Fibroblast of skin of scalp (primary cell): ENCODE measurements at places on chromosomes 4 and X.

GRCh38 chr4:26424838-26425237 lies 65.4 kb downstream of the CCKAR start:
- DNase-seq, result no peak

- DNase-seq, result no peak
Measured at GRCh38 chrX:119343856-119344255, 55.3 kb upstream of the SLC25A43 start.

- peak; percentile 13 for DNase-seq
Measured at GRCh38 chrX:106726485-106727437, at the start of gene RNF128. Gene RNF128, plus strand, starts transcription at chrX:106726701. Its CDS starts 213 bp downstream, at chrX:106726914.

DNA sequence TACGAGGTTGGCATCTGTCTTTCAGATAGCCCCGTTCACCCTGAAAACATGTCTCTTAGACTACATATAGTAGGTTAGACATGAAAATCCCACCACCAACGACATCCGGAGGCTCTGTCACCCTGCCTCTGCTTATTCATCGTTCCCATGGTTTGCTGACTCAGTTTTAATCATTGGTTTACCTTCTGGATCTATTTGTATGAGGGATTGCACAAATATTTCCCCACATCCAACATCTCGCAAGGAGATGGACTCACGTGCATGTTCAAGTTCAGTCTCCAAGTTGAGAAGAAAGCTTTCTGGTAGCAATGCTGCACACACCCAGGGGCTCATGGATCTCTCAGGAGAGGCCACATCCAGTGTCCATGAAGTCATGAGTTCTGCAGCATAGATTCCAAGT lies 10.8 kb downstream of the CETN2 start:
- peak; percentile 38 for DNase-seq

GRCh38 chr4:110518889-110519490 lies 43.0 kb downstream of the ENPEP start:
- DNase-seq, result peak; percentile 24

DNA sequence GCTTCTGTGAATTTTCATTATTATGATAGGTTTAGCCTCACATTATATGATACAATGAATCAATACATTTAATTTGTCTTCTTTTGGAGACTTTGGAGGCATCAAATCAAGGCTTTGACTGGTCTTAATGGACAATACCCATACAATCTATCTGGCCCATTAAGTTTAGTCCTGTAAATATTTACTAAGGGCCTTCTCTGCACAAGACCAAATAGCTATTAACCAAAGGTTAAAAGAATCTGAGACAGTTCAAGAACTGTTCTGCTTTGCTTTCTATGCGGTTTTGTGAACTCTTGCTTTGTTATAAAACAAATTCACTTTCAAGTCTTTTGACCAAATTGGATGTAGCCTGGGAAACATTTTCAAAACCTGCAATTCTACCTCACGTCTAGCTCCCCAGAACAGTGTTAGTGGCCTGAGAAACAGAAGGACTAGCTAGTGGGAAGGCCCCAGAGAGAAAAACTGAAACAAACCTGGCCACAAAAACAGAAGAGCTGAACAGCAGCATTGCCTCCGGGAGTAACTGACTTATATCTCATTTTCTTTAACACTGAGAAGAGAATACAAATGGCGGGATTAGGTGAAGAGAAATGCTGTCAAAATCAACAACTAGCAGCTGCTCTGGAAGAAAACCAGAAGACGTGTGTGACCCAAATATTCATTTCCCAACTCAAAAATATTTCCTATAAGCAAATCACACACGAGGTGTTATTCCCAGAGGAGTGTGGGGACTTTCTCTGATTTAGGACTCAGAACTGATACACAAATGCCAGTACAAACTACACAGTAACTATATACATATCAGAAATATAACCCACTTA lies 548 bp downstream of the TLR1 start:
- no peak for DNase-seq

DNA sequence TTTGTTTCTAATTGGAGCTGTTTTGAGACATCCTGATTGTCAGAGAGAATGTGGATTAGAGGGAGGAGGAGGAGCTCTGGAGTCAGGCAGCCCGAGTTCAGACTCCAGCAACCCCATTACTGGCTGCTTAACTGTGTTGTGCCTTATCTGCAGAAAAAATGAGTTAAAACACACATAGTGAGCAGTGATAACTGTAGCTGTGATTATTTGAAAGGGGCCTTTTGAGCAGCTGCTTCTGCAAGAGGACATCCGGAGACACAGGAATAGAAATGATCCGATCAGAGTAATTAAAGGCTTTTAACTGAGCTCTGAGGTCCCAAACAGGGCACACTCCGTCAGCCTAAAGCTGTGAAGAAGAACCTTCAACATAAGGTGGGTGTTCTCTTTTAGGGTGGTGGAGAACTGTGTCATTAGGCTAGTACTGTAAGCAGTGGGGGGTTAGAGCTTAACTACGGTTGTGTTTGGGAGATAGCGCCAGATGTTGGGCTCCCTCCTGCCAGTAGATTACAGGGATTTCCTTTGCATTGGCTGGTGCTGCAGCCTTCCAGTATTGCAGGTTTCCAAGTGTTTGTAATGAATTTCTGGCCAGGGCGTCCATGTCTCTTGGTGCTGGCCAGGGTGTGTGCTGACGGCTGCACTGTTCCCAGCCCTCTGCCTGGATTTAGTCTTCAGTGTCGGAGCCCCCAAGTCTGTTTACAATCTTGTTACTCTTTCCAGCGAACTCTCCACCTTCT lies 24.3 kb downstream of the ADD1 start:
- DNase-seq, result no peak

GRCh38 chrX:24026432-24026831 lies 554 bp downstream of the KLHL15 start:
- DNase-seq, result peak; percentile 18

DNA sequence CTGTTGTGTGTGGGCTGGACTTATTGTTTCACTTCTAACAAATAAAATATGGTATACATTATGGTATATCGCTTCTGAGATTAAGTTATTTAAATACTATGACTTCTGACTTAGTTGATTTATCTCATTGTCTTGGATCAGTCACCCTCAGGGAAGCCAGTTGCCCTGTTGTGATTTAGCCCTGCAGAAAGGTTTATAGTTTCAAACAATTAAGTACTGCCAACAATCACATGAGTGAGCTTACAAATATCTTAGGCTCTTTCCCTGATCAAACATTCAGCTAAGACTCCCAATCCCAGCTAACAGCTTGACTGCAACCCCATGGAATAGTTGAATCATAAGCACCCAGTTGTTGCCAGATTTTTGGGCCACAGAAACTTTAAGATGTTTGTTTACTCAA lies 85.4 kb downstream of the MAGEC1 start:
- DNase-seq, result no peak

DNA sequence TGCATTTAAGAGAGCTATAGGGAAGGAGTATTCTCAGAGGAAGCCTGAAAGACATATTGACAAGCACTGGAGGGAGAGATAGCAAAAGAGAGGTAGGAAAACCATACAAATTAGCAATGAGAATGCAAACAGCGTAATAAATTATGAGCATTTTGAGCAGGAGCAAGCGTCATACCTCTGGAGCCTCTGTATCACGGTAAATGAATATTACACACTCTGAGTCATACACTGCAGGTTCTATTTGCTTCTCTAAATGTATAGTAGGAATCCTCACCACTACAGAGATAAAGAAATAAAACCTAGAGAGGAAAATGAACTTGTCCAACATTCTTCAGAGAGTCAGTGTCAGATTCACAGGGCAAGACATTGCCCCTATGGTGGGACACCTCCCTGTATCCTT lies 46.4 kb upstream of the GABRE start:
- DNase-seq, result no peak

GRCh38 chrX:45447995-45448394 lies 247.3 kb upstream of the DIPK2B start:
- DNase-seq, result no peak

DNA sequence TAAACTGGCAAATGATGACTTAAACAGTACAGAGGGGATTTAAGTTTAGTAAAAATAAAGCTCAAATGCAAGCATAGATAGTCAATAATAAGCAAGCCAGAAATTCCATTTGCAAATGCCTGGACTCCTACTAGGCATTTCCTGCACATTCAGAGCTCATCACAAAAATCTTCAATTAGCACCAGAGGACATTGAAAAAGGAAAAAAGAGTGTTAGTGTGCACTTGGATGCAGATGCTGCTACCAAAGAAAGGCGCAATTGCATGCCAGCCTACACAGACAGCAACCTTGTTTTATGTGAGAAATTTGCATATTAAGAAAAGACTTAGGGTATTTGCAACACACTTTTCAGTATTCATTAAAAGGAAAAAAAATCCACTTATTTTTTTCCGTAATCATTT lies 282.1 kb downstream of the GRIA2 start:
- DNase-seq, result no peak

- DNase-seq, result peak; percentile 75
Measured at GRCh38 chr4:19947349-19947748, 304.4 kb upstream of the SLIT2 start.

DNA sequence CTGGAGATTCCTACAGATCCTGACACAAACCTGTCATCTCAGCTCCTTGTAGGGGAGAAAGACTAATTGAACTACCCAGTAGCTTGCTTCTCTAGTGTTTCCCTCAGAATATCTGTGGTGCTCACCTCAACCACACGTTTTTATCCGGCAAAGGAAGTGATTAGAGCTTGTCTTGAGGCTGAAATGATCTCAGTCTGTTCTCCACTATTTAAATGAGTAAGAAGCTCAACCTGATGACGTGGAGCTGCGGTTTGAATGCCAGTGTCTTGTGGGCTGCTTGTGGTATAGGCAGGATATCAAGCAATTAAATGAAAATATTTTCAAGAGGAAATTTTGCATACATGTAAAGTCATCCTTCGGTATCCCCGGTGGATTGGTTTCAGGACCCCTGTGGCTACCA lies 270.2 kb downstream of the TLL1 start:
- DNase-seq, result peak; percentile 49

DNA sequence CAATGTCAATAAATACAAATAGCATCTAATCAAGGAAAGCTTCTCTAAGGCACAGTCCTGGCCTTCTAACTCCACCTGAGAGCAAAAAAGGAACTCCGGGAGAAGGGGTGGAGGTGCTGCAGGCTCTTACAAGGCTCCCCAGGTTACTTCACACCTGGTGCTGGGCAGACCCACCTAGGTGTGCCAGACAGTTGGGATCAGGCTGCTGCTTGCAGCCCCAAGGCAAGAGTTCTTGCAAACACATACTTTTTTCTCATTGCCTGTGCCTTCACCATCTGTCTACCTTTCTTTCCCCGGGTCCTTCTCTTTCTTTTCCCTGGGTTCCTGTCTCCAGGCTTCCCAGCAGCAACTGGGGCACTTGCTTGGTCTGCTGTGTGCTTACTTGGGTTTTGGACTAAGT lies 81.4 kb upstream of the STIM2 start:
- no peak for DNase-seq

- DNase-seq, result no peak
Measured at GRCh38 chr4:88725986-88726385, 28.4 kb upstream of the NAP1L5 start.

- DNase-seq, result no peak
Measured at GRCh38 chr4:166499820-166500219, 626.8 kb downstream of the TLL1 start.

DNA sequence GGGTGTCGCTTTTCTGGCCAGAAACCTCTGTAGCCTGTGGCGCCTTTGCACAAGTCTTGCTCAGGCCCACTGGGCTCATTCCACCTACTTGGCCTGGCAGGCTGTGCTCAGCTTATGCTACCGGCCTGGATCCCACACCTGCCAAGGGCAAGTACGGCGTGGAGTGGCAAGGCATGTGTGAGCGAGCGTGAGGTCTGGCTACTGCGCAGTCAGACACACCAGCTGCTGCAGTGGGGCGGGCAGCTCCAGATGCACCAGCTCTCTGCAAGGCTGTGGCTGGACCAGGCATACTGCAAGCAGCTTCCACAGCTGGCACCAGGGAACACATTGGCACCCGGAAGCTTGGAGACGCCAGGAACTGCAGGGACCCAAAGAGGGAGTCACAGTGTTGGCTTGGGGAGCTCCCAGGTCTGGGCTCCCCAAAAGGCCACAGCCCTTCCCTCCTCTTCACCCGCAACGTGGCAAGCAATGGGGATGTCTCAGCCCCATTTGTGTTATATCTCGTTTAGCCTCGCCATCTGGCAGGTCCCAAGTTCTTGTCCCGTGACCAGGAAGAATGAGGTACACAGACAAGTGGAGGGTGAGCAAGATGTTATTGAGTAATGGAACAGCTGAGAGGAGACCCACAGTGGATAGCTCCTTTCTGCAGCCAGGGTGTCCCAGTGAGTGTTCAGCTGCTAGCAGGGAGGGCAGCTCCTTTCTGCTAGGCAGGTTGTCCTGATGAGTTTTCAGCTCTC lies 3.8 kb upstream of the FBXW7 start:
- DNase-seq, result no peak

GRCh38 chr4:123856689-123857545 lies 460.3 kb downstream of the SPRY1 start:
- DNase-seq, result peak; percentile 46

DNA sequence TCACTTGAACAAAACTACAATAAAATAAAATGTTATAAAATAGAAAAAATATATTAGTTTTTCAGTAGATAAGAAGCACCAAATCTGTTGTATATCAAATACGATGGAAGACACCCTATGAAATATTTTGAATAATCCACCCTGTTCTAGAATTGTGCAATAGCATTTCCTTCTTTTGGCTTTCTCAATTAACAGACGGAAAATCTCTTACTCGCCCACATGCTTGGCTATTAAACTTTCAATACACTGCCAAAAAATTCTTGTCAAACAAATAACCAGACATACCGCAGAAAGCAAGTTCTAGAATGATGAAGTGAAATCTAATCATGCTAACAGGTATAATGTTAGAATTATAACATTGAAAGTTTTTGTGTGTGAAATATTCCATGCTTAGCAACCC lies 671.6 kb upstream of the SLIT2 start:
- peak; percentile 13 for DNase-seq

DNA sequence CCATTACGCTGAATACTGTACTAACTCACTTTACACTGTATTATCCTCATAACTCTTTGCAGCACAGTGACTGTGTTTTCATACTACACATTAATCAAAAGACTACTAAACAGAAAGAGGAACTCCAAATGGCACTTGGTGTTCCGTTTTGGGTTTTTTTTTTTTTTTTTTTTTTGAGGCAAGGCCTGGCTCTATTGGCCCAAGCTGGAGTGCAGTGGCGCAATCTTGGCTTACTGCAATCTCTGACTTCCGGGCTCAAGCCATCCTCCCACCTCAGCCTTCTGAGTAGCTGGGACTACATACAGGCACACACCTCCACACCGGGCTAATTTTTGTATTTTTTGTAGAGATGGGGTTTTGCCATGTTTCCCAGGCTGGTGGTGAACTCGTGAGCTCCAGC lies 10.7 kb downstream of the KLHL8 start:
- DNase-seq, result no peak
